Sigmoid colon (tissue), 7 donors: ENCODE measurements at places on chromosomes 5 and 9. TPM values are rescaled to one million over a fixed set of nuclear protein-coding genes. Genes with fewer than 3 reads are reported as not detected.

Gene TMEM252
- not detected for polyA plus RNA-seq

GRCh38 chr5:147176422-147176821 lies 58.4 kb upstream of the STK32A start:
- no peaks in the 10 kb centered on the region for H3K4me1 ChIP-seq
- DNase-seq = no peak
- no peaks in the 10 kb centered on the region for H3K27me3 ChIP-seq
- no peak overlapping the region for H3K4me3 ChIP-seq
- H3K27ac ChIP-seq = no peak overlapping the region

- H3K36me3 ChIP-seq = no peaks in the 10 kb centered on the region
- no peak overlapping the region for H3K27ac ChIP-seq
- no peak for DNase-seq
- no peaks in the 10 kb centered on the region for H3K4me1 ChIP-seq
- H3K4me3 ChIP-seq = no peak overlapping the region
- no peaks in the 10 kb centered on the region for H3K27me3 ChIP-seq
Observed at GRCh38 chr9:85173967-85174366, 504.4 kb downstream of the NTRK2 start.

Gene MEIKIN
- not detected for polyA plus RNA-seq

- no peaks in the 10 kb centered on the region for H3K27me3 ChIP-seq
- no peaks in the 10 kb centered on the region for H3K4me1 ChIP-seq
- no peak overlapping the region for H3K4me3 ChIP-seq
- no peaks in the 10 kb centered on the region for H3K36me3 ChIP-seq
- no peak for DNase-seq
Observed at GRCh38 chr5:150172556-150172955, 6.0 kb downstream of the CDX1 start.

- no peak overlapping the region for H3K27ac ChIP-seq
- H3K27me3 ChIP-seq = no peaks in the 10 kb centered on the region
- no peak for DNase-seq
- no peak overlapping the region for H3K4me3 ChIP-seq
- peaks cover 73% of the 10 kb centered on the region for H3K36me3 ChIP-seq
Observed at GRCh38 chr9:96817973-96818372, 36.3 kb downstream of the ZNF782 start.

DNA sequence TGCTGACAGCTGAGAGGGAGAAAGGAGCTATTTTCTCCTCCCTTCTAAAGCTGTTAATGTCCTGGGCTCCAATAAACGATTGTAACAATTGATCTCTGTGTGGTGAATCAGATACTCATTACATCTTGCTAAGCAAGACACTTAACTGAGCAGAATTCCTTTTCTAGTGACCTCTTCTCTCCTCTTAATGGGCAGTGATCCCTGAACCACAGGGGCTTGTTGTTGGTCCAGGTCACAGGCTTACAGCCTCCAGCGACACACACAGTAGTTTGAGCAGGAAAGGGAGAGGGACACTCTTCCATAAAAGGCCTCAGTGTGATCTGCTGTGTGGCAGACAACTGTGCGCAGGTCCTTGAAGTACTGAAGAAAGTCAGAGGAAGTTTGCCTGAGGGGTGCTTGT lies 58.5 kb upstream of the MYO10 start:
- no peaks in the 10 kb centered on the region for H3K36me3 ChIP-seq
- no peak overlapping the region for H3K4me3 ChIP-seq
- no peaks in the 10 kb centered on the region for H3K4me1 ChIP-seq
- peaks cover 4% of the 10 kb centered on the region for H3K27me3 ChIP-seq
- no peak for DNase-seq

DNA sequence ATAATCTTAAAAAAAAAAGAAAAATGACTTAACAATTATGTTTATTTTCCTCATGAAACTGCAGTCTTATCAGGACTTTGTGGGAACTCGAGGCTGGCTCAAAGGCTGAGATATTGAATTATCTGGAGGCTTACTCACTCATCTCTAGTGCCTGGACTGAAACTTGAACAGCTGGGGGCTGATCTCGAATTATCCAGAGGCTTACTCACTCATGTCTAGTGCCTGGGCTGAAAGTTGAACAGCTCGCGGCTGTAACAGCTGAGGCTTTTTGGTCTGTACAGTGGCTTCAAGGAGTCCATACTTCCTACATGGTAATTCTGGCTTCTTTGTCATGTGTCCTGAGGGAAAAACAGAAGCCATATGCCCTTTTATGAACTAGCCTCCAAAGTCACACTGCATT lies 371.9 kb downstream of the CETN3 start:
- no peaks in the 10 kb centered on the region for H3K27me3 ChIP-seq
- no peaks in the 10 kb centered on the region for H3K36me3 ChIP-seq
- no peak for DNase-seq
- H3K27ac ChIP-seq = no peak overlapping the region
- no peak overlapping the region for H3K4me3 ChIP-seq
- no peaks in the 10 kb centered on the region for H3K4me1 ChIP-seq

Gene HRCT1
- 88.5 TPM for polyA plus RNA-seq

- no peaks in the 10 kb centered on the region for H3K27me3 ChIP-seq
- DNase-seq = no peak
- no peak overlapping the region for H3K4me3 ChIP-seq
- peaks cover 3% of the 10 kb centered on the region for H3K36me3 ChIP-seq
- H3K4me1 ChIP-seq = peaks cover 21% of the 10 kb centered on the region
- H3K27ac ChIP-seq = no peak overlapping the region
Observed at GRCh38 chr5:113087976-113088514, 111.4 kb downstream of the DCP2 start.

DNA sequence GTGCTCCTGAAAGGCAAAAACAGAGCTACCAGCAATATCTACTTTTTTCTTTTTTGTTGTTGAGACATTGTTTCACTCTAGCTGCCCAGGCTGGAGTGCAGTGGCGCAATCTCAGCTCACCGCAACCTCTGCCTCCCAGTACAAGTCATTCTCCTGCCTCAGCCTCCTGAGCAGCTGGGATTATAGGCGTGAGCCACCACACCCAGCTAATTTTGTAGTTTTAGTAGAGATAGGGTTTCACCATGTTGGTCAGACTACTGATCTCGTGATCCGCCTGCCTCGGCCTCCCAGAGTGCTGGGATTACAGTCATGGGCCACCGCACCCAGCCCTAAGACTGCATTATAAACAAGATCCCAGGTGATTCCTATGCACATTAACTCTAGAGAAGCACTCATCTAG lies 17.0 kb downstream of the PLPP1 start:
- H3K4me1 ChIP-seq = no peaks in the 10 kb centered on the region
- no peak overlapping the region for H3K4me3 ChIP-seq
- no peaks in the 10 kb centered on the region for H3K36me3 ChIP-seq
- DNase-seq = no peak

DNA sequence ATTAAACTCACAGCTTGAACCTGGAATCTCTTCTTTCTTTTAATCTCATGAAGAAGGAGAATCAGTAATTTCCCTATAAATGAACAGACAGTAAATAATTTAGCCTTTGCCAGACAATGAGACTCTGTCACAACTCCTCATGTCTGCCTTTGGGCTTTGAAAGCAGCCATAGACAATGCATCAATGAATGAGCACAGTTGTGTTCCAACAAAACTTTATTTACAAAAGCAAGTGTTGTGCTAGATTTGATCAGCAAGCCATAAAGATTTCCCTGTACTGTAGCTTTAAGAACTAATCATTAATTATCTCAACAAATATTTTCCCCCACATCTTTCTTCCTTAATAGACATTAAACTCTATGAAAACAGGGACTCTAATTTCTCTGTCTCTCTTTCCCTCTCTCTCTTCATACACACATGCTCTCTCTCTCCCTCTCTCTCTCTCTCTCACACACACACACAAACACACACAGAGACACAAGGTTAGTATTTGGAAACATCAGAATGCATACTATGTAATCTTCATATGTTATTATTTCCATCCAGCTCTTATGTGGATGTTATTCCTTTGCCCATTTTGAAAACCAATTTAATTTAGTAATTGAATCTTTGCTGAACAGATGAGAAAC lies 1209.8 kb upstream of the CDH6 start:
- no peaks in the 10 kb centered on the region for H3K4me1 ChIP-seq
- no peak overlapping the region for H3K27ac ChIP-seq
- no peaks in the 10 kb centered on the region for H3K27me3 ChIP-seq
- H3K36me3 ChIP-seq = no peaks in the 10 kb centered on the region

GRCh38 chr5:179250561-179251225 lies 94.6 kb downstream of the ADAMTS2 start:
- H3K27me3 ChIP-seq = no peaks in the 10 kb centered on the region
- peak; percentile 51 for DNase-seq
- H3K4me3 ChIP-seq = no peak overlapping the region
- no peaks in the 10 kb centered on the region for H3K36me3 ChIP-seq
- H3K27ac ChIP-seq = no peak overlapping the region

- no peak overlapping the region for H3K4me3 ChIP-seq
- H3K4me1 ChIP-seq = peaks cover 12% of the 10 kb centered on the region
- no peaks in the 10 kb centered on the region for H3K36me3 ChIP-seq
Observed at GRCh38 chr9:2227144-2227867, 212.2 kb downstream of the SMARCA2 start.

DNA sequence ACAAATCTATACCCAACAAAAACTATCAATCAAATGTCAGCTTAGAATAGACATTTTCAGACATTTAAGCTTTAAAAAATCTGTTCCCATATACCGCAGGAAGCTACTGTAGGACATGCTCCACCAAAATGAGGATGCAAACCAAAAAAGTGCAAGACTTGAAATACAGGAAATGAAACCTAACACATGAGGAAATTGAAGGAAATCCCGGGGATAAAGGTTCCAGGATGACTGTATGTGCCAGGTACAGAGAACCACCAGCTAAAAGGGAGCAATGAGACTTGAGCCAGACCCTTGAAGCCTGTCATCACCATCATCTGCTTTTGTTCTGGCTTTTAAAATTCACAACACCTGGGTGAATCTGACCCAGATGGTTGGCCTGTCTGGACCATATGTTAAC lies 21.4 kb downstream of the DIAPH1 start:
- no peak for DNase-seq
- no peak overlapping the region for H3K4me3 ChIP-seq
- H3K36me3 ChIP-seq = no peaks in the 10 kb centered on the region
- H3K27me3 ChIP-seq = no peaks in the 10 kb centered on the region

GRCh38 chr5:2110137-2110933 lies 227.6 kb upstream of the IRX4 start:
- H3K4me1 ChIP-seq = no peaks in the 10 kb centered on the region
- DNase-seq = no peak
- no peak overlapping the region for H3K4me3 ChIP-seq
- no peaks in the 10 kb centered on the region for H3K36me3 ChIP-seq
- H3K27ac ChIP-seq = no peak overlapping the region
- H3K27me3 ChIP-seq = no peaks in the 10 kb centered on the region

Gene IL5
- polyA plus RNA-seq = not detected

Gene MRPL22
- 73.1 TPM for polyA plus RNA-seq

GRCh38 chr9:93951655-93952118 lies 3.5 kb downstream of the BARX1 start:
- peaks cover 95% of the 10 kb centered on the region for H3K27me3 ChIP-seq
- no peak overlapping the region for H3K27ac ChIP-seq
- peak; percentile 48 for DNase-seq
